ENCODE measurements at places on chromosomes 5 and 9.

DNA sequence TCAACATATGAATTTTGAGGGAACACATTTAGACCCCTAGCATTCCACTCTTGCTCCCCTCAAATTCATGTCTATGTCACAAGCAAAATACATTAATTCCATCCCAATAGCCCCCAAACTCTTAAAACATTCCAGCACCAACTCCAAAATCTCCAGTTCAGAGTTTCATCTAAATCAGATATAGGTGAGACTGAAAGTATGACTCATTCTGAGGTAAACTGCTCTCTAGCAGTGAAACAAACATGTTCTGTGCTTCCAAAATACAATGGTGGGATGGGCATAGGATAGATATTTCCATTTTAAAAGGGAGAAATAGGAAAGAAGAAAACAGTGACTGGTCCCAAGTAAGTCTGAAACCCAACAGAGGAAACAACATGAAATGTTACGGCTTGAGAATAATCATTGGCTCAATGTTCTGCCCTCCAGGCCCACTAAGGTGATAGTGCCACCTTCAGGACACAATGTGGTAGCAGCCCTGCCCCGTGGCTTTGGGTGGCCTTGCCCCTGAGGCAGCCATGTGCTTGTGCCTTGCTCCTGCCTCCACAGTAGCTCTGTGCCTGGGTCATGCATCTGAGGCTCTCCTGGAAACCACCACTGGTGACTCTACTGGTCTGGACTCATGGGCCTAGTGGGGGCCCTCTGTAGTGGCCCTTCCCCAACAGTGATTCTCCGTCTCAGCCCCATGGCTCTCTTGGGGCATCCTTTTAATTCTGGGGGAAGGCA lies 36.4 kb upstream of the IPPK start:
- peak; percentile 50 for DNase-seq

GRCh38 chr5:6108540-6108848 lies 269.9 kb downstream of the MED10 start:
- DNase-seq, result no peak

GRCh38 chr9:95092262-95093072 lies 225.0 kb downstream of the FANCC start:
- DNase-seq, result peak; percentile 14

- DNase-seq, result no peak
These were observed 48.1 kb downstream of the KCNV2 start for GRCh38 chr9:2765250-2765880.

- DNase-seq, result no peak
These were observed 22.0 kb downstream of the ADAMTS2 start for GRCh38 chr5:179323026-179323870.

- peak; percentile 5 for DNase-seq
These were observed 1.3 kb downstream of the KCNN2 start for GRCh38 chr5:114362977-114363761.

DNA sequence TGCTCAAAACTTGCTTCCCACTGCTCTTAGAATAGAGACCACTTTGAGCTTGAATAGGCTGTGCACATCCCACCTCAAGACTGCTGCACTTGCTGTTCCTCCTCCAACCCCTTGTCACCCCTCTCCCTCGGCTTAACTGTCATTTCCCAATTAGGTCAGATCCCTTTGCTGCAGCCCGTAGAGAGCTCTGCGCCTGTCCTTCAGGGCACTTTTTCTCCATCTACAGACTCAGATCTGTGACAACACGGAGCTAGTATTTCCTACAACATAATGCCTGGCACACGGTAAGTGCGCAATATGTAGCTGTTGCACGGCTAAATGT lies 485 bp upstream of the HABP4 start:
- peak; percentile 73 for DNase-seq

GRCh38 chr5:133041910-133042309 lies 9.9 kb upstream of the HSPA4 start:
- DNase-seq, result no peak

DNA sequence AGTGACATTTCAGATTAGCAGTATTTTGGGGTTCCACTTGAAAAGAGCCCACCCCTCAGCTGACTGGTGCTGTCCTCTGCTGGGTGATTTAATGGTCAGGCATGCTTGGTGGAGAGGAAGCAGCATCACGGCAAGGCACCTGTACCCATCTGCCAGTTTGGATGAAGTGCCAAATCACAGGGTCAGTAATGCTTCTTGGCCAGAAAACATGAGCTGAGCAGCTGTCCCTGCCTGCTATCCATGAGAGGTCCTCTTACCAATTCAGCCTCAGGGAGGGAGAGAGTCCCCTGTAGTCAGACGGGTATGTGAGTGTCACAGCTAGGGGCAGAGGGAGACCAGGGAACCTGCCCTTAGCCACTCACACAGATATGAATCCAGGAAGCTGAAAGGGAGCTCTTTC lies 137.9 kb downstream of the SEC61B start:
- no peak for DNase-seq

DNA sequence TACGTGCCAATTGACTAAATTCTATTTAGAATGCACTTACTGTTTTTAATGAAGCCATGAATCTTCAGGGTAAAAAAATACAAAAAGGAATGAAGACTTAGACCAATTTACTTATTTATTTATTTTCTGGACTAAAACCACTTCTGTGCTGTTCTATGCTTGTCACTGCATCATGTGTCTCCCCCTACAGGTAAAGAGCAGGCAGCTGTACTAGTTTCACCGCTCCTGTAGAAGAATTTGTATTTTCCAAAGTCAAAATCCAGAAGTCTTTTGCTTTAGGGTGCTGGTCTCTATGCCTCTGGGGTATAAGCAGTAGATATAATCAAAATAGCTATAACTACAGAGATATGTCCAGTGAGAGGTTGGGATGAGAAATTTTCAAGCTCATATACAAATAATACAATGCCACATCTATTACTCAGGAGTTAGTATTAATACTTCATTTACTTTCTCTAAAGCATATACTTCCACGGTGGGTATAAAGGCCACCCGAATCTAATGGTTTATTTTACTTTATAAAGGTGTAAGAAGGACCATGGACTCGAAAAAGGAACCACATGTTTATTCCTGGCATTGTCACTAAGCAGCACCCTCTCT lies 591.5 kb downstream of the RAB3C start:
- peak; percentile 74 for DNase-seq

DNA sequence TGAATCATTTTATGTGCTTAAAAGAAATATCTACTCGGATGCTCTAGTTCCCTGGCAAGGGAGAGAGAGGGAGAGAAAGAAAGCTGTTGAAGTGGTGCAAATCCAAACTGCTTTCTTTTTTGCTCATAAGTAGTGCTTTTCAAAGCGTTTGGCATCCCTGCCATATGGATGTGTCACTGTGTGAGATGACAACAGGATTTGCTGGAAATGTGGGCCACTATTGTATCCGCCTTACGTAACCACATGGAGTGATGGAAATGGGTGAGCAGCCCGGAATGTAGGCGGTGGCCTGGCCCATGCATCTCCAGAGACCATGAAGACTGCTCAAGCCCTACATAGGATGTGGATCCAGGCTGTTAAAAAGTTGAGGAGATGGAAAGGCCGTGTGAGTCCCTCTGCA lies 30.8 kb downstream of the TJP2 start:
- no peak for DNase-seq

All from NCI-H82 (cell line).